Mesenteric fat pad (tissue), 1 donor: ENCODE measurements at places on chromosomes 12 and 14. TPM values are rescaled to one million over a fixed set of nuclear protein-coding genes. Genes with fewer than 3 reads are reported as not detected.

DYNLL1 gene
- total RNA-seq: 142 TPM

CLEC4D gene
- total RNA-seq: 4.8 TPM

DNA sequence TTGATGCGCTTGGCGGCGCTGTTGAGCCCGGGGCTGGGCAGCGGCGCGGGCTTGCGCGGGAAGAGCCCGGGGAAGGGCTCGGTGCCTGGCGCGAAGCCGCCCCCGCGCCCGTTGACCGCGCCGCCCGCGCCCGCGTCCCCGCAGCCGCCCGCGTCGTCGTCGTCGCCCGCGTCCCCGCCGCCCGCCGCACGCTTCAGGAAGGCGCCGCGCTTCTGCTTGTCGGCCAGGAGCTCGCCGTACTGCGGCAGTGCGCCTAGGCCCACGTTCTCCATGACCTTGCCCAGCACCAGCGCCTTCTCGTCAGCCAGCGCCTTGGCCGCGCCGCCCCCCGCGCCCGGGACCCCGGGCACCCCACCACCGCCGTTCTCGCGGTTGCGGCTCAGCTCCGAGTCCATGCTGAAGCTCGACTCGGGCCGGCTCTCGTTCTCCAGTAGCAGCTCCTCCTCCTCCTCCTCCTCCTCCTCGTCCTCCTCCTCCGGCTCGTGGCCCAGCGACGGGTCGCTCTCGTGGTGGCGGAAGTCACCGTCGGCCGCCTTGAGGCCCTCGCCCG lies 97.2 kb downstream of the BCL11B start:
- DNase-seq: peak; percentile 68

DNA sequence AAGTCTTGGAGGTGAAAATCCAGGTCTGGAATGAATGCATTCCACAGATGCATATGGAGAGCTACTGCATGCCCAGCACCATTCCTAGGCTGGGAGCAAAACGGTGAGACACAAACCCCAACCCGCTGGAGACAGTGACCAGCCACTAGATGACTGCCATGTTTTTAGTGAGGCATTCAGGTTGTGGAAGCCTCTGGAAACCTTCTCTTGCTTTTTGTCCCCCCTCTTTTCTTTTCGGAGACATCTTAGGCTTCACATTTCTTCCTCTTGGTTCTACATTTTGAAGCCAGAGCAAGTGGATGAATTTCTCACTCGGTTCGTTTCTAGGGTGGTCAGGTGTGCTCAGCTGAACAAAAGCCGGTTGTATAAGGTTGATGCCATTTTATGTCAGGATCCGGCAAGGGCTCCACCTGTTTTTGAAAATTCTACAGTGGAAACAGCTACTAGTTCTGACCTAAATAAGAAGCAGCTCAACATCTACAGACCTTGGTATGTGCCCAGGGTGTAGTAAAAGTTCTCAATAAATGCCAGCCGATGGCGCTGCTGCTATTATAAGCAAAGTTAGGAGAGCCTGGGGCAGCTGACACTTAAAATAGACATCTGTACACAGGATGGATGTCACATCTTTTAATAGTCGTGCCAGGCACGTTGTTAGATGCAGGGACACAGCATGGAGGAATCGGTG lies 1.8 kb upstream of the ZNF839 start:
- no peak for DNase-seq

DNA sequence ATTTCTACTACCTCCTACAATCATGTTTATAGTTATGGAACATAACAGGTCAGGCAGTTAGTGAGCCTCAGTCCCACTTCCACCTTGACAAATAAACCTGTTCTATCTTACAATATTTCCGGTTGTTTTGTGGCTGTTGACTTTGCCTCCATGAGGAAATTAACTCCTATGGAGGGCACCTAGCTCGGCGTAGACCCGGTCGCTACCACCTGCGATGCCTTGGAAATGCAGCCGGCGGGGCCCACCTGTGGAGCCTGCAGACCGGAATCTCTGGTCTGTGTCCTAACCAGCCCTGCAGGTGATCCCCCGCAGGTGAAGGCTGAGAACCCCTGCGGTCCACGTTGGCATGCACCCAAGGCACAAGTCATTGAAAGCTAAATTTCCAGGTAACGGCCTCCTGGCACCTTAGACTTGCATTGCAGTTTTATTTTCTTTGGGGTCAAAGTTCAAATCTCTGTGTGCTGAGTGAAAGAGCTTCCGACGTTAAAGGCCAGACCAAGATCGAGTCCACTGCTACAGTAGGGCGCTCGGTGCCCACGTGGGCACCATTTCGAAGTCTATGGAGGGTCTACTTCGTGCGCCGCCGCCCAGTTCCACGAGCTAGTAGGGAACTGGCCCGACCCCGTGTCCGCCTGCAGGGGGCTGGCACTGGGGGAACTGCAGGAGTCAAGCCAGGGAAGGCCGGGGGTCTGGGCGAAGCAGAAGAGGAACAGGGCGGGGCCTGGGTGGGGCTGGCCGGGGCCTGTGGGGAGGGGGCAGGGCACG lies 782 bp upstream of the PIWIL1 start:
- DNase-seq: no peak
